ENCODE measurements at places on chromosomes 1 and 21.
A peak's percentile ranks its signal among the peaks of the same experiment; 100 is the strongest.

DNA sequence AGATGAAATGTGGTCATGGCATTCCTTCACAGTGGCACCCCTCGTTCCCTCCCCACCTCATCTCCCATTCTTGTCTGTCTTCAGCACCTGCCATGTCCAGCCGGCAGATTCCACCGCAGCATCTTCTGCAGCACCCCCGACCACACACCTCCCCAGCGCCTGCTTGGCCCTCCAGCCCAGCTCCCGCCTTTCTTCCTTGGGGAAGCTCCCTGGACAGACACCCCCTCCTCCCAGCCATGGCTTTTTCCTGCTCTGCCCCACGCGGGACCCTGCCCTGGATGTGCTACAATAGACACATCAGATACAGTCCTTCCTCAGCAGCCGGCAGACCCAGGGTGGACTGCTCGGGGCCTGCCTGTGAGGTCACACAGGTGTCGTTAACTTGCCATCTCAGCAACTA, 67.1 kb upstream of the FAM3B start:
- no peak for DNase-seq

DNA sequence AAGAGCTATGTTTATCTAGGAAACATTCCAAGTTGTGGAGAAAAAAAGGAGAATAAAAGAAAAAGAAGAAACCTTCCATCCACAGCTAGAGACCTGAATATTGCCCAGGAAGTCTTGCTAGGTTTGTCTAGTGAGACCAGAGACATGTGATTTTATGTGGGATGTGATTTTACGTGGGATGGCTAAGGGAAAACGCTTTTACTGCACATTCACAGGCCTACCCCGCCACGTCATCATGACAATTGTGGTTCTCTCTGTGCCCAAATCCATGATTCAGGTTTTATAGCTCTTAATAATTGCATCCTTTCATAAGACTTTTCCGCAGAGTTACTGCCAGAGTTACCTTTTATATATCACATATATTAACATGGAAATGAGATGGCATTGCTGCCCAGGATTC, 86.4 kb upstream of the SSX2IP start:
- no peak for DNase-seq

- no peak for DNase-seq
Measured at GRCh38 chr1:21217812-21218596, 41.3 kb upstream of the EIF4G3 start.

DNA sequence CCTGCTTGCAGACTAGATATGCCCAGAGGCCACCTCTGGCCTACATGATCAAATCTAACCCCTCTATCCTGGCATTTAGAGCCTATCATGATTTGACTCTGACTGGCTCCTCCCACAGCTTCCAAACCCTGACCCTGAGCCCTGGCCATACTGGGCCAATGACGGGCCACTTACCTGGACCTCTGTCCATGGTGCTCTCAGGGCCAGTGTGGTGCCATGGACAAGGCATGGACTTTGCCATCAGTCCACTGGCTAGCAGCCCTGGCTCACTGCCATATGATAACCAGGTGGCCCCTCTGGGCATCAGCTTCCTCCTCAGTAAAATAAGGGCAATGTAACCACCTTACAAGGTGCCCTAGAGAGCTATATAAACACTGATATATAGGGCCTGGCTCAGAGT, 713.4 kb downstream of the PTPRU start:
- no peak for DNase-seq

DNA sequence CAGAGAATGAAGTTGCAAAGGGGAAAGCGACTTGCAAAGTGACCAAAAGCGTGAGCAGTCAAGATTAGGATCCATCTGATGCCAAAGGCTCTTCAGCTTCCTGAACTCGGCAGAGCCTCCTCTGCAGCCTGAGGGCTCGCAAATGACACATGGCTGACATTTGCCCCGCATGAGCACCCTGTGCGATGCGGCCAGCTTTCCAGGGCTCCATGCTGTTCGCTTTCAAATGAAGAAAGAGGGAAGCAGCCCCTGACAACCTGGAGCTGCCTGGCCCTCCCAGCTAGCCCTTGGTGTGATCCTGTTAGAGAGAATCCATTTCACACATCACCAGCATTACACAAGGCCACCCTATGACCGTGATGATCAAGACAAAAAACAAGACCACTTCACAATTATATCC, 20.2 kb upstream of the FAM131C start:
- no peak for DNase-seq

- peak; percentile 83 for DNase-seq
Measured at GRCh38 chr1:201538612-201539551, at the start of gene NAV1. Gene NAV1 (plus strand): TSS chr1:201539127. CDS start chr1:201622885, 83,758 bp downstream.

DNA sequence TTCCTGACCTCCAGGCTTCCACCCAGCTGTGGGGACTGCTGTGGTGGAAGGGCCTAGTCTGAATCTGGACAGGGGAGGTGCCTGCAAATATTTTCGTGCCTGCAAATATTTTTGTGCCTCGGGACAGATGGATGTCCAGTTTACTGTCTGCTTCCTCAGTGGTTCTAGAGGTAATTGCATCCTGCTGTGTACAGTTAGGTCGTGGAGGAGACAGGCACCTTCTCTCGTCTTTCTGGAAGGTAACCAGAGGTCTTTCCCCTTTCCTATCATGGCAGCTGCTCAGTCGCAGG, 53.8 kb upstream of the TINAGL1 start:
- no peak for DNase-seq

GRCh38 chr21:24316277-24316922, 1290.9 kb downstream of the MRPL39 start:
- DNase-seq = no peak

Measured in T1000 (cell line).